Daoy (cell line): ENCODE measurements at places on chromosomes 7 and 10.

DNA sequence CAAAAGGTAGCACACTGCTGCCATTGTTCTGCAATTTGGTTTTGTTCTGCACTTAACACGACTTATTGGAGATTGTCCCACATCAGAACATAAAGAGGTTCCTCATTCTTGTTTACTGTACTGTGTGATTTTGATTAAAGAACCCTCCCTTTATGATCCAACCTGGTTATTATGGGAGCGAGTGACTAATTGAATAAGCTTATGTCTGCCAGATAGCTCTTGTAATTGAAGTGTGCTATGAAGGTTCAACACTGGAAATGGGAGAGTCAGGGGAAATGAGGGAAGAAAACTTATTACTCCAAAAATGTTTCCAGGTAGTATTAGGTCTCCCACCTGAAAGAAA is 33.9 kb downstream of the CASP7 start:
- no peak for DNase-seq

DNA sequence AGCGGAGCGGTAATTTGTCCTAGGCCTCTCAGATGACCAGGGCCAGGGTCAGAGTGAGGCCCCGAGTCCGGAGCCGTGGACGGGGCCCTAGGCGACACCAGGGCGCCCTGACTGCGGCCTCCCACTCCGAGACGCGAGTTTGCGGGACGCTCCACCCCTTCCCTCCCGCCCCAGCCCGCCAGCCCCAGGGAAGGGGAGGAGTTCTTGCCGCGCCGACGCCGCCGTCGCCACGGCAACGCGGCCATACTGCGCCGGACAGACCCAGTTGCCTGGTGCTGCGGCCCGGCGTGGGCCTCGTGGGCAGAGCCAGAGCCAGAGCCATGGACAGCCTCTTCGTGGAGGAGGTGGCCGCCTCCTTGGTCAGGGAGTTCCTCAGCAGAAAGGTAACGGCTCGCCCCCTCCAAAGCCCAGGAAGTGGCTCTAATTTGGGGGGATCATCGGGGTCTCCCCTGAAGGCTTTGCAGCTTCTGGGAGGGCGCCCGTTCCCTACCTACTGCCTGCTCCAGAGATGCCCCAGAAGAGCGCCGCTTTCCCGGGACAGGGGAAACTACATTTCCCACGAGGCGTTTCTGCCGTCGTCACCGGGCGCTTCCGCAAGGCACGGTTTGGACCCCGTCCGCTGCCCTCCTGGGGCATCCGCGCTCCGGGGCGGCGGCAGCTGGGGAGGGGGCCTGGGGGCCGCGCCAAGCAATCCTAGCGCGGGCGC is at the start of gene MINDY4:
MINDY4 (plus strand) TSS at position 244 of the 706 bp plus-strand sequence; CDS start at position 321, 77 bp downstream.
- peak; percentile 96 for DNase-seq

- DNase-seq, result peak; percentile 76
These were observed 3.9 kb upstream of the HOXA2 start for GRCh38 chr7:27106181-27106900.

DNA sequence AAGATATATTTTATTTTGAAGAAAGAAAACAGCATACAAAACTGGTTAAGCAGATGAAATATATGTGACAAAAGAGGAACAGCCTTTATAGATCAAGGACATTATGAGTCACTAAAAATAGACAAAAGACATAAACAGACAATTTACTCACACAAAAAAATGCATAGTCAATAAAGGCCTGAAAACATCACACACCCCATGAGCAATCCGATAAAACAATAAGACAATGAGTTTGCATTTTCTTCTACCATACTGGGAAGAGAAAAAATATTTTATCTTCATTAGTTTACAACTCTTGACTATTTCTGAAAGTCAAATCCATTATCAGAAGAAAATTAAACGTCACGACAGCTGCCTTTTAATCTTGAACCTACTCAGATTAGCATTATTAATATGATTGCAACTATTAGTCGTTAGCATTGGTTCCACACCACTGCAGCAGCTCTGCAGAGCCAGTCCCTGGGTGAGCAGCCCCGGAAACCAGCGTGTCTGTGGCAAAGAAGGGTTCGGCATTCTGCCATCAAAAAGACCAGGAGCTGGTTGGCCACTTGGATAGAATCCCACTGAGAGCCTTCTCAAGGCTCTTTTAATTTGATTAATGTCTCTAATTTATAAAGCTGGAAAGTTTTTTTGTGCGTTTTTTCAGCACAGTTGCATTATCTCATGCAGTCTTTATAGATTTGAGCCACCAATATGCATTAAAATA is 305.4 kb upstream of the SHH start:
- no peak for DNase-seq

GRCh38 chr10:21692916-21693315 is 158.9 kb downstream of the MLLT10 start:
- no peak for DNase-seq

- no peak for DNase-seq
These were observed 32.6 kb downstream of the DDIT4 start for GRCh38 chr10:72306215-72306760.

- DNase-seq, result no peak
These were observed 326.4 kb downstream of the SFMBT2 start for GRCh38 chr10:7084280-7085005.

DNA sequence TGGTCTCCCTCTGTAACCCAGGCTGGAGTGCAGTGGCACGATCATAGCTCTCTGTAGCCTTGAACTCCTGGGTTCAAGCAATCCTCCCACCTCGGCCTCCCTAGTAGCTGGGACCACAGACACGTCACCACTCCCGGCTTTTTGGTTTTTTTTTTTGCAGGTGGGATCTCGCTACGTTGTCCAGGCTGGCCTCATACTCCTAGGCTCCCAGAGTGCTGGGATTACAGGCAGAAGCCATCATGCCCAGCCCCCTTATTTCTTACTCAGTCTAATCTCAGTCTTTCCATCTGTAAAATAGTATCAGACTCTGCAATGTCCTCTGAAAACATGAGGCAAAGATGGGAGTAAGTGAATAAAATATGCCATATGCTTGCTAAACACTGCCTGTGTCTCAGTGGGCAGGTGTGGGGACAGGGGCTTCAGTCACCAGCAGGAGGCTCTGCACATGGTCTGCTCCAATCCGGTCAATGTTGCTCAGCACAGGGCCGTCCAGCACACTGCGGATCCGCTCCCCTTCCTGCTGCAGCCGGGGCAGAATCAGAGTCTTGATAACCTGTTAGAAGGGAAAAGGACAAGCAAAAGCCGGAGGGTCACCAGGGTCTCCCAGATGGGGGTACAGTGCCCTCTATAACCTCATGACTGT is 8.2 kb downstream of the AP4M1 start:
- no peak for DNase-seq

- no peak for DNase-seq
These were observed 33.6 kb downstream of the AOAH start for GRCh38 chr7:36690514-36691187.

DNA sequence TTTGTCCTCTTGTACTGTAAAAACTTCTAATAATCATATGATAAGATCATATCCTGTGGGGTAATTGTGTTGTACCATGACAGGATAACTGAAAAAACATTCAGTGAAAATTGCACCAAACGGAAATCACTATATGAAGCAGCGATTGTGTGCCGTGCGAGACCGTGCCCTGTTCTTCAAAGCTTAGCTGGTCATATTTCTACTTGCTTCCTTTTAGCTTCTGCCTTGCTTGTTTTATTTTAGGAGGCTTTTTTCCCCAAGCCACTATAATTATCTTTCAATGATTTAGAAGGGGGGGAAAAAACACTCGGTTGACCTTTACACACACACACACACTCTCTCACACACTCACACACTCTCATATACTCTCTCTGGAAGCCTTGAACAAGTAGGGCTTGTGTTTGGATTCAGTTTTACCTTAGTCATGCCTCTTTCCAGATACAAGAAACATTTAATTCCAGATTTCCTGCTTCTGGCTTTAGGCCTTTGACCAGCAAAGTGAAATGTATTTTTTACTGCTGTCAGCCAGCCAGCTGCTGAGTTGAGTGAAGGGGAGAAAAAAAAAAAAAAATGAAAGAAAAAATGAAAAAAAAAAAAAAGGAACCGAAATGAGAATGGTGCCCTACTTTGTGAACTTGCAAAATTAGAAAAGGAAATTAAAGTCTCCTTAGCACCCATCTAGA is 181.4 kb downstream of the ARID5B start:
- peak; percentile 35 for DNase-seq

- DNase-seq, result no peak
These were observed 40.3 kb downstream of the CELF2 start for GRCh38 chr10:11057994-11058393.

DNA sequence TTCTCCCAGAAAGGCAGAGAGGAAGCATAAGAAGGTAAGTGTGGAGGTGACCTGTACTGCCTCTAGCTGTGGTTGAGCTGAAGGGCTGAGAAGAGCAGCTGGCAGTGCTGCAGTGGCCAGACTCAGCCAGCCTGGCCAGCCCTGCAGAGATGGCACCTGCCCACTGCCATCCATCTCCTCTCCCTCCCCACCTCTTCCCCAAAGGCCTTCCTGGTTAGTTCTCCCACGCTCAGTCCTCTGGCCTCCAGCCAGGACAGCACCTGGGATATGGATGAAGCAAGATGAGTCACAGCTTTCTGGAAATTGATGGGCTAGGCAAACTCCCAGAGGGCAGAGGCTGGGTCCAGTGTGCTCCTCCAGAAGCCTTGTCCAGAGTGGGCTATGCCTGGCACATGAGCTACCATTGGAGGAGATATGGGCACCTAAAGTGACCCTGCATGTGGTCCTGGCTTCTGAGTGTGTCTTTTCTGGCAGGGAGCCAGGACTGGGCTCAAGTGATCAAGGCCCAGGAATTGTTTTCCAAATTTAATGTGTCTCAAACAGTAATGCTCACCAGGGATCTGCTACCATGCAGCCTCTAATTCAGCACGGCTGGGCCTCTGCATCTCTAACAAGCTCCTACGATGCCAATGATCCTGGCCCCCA is 81.0 kb upstream of the CACUL1 start:
- DNase-seq, result peak; percentile 54

DNA sequence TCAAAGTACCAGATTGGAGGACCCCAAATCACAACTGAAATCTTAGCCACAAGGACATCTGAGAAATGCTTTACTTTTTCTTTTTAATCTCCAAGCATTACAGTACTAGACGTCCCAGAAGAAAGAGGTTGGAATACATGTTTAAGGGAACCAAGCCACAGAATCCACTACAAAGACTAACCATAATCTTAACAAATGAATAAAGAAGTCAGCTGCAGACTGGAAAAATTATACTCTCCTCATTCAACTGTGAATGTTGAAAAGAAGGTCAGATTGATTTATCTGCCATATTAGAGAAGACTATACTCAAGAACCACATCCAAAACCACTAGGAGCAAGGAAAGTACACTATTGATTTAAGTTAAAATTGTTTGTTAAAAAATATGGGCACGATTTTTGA is 102.1 kb upstream of the ABCB5 start:
- no peak for DNase-seq

DNA sequence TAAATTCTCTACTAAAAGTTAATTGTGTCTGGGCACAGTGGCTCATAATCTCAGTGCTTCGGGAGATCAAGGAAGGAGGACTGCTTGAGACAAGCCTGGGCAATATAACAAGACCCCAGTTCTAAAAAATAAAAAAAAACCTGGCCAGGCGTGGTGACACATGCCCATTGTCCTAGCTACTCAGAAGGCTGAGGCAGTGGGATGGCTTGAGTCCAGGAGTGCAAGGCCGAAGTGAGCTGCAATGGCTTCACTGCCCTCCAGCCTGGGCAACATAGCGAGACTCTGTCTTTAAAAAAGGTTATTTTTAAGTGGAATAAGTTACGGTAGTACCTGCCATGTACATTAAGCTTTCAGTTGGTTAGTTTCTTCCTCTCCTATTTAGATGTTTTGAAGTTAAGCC is 28.9 kb downstream of the CDK14 start:
- DNase-seq, result peak; percentile 39

GRCh38 chr7:44087911-44088838 is 5.8 kb upstream of the POLM start:
- DNase-seq, result peak; percentile 95

DNA sequence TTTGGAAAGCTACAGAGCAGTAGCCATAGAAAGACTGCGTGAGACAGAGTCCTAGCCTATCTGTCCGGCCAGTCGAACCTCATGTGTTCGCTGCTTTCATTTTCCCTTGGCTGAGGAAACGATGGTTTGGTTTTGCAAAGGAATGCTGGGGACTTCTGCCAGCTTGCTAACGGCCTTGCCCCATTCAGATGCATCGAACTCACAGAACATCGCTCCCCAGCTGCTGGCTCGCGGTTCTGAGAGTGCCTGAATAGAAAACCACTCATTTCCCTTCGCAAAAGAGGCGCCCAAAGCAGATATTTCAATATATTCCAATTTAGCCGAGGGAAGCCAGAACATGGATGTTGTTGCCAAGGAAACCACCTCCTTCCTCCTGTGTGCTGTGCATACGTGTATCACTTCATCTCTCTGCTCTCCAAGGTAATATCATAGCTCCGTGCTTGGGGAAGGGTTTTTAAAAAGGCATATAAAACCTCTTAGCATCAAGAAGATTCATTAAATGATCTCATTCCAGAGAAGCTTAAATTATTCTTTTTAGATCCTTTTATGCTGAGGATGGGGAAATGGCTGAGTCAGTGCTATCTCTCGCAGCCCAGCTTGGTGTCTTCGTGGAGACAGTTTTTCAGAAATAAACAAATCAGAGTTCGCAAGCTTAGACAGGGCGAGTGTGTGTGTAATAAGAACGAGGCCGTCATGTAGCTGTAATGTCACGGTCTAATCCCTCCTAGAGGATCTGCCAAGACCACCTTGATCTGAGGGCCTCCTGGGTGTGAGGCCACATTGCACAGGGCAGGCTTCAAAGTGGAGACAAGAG is 215.2 kb downstream of the RPS24 start:
- peak; percentile 44 for DNase-seq

DNA sequence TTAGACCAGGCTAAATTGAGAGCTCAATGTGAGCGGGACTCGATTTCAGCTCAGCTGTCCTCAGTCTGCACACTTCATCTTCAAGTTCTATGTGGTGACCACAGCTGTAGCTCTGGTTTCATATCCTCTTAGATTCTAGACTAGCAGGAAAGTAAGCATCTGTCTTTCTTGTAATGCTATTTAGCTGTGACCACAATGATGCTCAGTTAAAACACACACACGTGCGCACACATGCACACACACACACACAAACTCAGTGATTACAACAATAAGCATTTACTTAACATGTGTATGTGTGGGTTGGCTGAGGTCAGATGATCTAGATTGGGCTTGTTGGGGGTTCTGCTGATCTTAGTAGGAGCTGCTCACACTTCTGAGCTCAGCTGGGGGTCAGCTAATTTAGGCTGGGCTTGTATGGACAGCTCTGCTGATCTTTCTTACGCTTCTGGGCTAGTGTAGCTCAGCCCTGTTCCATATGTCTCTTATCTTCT is 82.5 kb downstream of the ZNF365 start:
- no peak for DNase-seq

- DNase-seq, result peak; percentile 89
These were observed 1.8 kb downstream of the PSMG3 start for GRCh38 chr7:1567896-1568510.

DNA sequence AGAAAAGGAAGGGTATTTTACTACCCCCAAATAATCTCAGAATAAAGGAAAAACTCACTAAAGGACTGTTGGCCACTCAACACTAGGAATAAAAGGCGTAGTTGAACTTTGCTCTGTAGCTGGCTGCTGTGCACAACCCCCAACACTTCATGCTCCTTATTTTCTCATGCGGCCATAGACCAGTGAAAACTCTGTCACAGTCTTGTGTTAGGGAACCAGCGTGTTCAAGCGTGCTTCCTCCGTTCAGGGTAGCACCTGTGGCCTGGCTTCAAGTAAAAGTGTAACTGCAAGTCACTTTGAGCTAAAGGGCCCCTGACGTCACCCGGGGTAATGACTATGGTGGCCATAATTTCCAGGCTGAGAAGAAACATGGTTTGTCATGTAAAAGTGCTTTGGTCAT is 27.0 kb downstream of the BLNK start:
- DNase-seq, result no peak

GRCh38 chr7:116021237-116021636 is 9.3 kb downstream of the TFEC start:
- DNase-seq, result no peak
